Activated CD4-positive, alpha-beta T cell treated with anti-CD3 and anti-CD28 coated beads, Interleukin-2, amount 50 U/mL, for 16 hours (primary cell): ENCODE measurements at places on chromosomes 6 and 20.
A peak's percentile ranks its signal among the peaks of the same experiment; 100 is the strongest.

DNA sequence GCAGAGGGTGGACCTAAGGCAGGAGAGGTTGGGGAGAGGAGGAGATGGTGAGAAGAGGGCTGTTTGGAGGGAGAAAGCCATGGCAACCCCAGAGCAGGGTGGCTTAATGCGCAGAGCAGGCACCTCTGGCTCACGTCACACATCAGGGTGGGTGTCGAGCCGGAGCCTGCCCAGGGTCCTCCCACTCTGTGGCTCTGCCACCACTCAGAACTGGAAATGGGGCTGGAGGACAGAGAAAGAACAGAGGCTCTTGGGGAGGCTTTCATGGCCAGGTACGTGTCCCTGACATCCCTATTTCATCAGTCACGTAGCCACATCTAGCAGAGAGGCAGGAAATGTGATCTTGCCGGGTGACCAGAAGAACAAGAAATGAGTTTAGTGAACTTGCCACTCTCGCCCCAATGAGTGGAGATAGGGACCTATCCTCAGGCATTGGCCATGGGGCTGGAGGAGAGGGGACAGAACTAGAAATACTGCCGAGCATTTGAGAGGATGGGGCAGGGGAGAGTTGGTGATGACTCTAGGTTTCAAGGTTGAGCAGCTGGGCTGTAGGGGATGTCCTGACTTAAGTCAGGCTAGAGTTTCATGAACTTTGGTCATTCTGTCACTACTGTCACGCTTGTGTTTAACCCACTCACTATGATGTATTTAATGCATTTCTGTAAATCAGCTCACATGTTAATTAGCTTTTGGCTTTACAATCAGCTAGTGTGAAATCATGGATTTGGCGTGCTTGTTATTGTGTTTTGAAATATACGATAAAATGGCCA, 52.7 kb downstream of the CDH26 start:
- DNase-seq = no peak

DNA sequence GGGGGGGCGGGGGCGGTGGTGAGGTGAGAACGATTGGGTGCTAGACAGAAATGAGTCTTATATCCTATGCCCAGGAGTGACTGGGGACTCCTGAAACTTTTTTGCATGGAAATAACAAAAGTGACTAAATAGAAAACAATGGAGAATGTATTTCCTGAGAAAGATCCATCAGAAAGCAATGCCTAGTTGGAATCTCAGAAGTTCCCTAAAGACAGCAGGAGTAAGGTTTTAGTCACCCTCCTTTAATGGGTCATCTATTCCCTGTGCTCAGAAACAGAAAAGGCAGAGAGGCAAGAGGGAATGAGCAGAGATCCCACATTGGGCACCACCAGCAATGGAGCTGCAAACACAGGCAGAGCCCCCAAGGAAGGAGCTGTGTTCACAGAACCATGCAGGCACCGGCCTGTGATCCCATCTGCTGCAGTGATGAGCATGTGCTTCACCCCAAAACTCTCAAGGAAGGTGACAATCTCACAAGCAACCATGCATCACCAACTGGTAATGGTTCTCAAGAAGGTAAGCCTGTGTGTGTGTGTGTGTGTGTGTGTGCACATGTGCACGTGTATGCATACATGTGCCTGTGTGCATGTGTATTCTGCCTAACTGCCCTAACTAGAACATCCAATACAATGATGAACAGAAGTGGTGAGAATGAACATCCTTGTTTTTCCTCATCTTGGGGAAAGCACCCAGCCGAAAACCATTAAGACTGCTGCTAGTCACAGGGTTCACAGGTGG, 168.4 kb downstream of the WDR27 start:
- DNase-seq = no peak

DNA sequence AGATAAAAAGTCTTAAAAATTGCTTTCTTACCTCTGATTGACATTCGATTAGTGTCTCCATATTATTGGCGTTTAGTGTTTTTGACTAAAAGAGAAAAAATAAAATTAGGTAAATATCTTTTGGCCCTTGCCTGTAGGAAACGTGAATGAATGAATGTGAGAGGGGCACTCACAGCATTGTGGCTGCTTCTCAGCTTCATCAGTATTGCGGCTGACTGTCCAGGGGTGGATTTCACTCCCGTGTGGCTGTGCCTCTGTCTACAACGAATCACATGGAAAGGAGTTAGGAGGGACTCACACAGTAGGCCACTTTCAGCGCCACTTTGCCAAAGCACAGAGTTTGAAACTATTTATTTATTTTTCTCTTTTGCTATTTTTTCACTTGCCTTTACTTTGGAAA, 844 bp downstream of the TAGAP start:
- no peak for DNase-seq

DNA sequence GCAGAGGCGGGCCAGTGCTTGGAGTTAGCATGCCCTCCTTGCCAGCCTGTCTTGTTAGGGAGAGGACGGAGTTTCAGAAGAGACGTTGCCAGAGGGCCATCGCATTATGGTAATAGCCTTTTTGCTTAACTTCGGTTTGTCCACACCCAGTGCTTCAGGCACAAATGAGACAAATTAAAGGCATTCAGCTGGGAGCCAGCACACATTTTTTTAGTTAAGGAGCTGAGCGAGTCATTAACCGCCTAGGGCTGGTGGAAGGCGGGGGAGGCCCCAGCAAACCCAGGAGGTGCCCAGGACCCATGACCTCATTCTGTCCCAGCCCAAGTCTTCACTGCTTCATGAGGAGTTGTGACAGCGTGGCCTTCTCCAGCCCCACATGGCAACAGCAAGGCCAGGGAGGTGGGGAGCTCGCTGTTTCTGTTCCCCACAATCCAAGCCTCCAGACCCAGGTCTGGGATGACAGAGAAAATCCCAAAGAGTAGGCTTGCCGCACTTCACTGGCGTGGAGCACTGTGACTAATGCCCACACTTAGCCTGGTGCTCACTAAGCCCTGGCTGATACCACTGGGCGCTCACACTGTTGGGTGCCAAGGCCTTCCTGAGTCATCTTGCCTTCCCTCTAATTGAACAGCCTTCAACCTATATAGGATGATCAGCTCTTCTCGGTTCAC, 237.1 kb downstream of the ANKRD60 start:
- DNase-seq = no peak

- no peak for DNase-seq
Observed at GRCh38 chr6:63817492-63818050, 182.0 kb downstream of the PHF3 start.

GRCh38 chr6:45045253-45045601, 282.9 kb upstream of the RUNX2 start:
- DNase-seq = no peak

GRCh38 chr6:143803769-143804568, 39.2 kb upstream of the LTV1 start:
- no peak for DNase-seq

DNA sequence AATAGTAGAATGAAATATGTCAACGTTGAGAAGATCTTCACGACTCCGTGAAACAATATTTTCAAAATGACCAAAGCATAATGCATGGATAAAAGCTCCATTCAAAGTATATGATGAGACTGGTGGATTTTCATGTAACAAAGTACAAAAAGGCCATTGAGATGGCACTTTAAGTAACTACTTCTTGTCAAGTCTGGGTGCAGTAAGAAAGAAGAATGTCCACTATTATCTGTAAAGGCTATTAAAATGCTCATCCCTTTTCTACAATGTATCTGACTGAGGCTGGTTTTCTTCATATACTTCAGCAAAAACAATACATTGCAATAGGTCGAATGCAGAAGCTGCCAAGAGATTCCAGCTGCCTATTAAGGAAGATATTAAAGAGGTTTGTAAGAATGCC, 457.4 kb downstream of the PKHD1 start:
- DNase-seq = no peak

- DNase-seq = peak; percentile 39
Observed at GRCh38 chr6:4790158-4790899, 14.1 kb downstream of the CDYL start.

GRCh38 chr6:55674672-55675071, 95.7 kb upstream of the HMGCLL1 start:
- DNase-seq = no peak
